Germinal center (tissue), 1 donor: ENCODE measurements at places on chromosomes 6 and 20.

GRCh38 chr6:7087066-7087465, 20.7 kb upstream of the RREB1 start:
- DNase-seq = no peak

DNA sequence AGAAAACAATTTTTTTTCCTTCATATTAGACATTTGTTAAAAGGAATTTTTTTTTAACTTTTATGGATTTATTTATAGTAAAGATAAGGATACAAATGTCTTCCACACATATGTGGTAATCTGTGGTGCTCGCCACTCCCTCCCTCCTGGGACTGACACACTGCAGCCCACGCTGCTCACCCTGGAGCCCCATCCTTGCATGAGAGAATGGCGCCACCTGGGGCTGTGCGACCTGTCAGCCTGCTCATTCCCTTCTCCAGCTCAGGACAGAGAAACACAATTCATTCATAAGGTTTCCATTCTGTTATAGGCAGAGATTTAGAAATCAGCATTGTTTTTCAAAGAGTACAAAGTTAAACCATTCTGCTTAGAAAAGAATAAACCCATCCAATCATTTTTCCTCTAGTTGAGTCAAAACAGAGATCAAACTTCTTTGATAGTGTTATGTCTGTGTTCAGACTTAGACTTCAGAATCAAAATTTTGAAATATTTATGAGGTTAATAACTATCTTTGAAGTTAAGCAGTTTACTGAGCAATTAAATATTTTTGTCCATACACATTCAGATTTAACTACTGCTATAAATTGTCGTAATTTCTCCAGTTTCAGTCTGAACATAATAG, 42.8 kb upstream of the DYNLRB1 start:
- no peak for DNase-seq

DNA sequence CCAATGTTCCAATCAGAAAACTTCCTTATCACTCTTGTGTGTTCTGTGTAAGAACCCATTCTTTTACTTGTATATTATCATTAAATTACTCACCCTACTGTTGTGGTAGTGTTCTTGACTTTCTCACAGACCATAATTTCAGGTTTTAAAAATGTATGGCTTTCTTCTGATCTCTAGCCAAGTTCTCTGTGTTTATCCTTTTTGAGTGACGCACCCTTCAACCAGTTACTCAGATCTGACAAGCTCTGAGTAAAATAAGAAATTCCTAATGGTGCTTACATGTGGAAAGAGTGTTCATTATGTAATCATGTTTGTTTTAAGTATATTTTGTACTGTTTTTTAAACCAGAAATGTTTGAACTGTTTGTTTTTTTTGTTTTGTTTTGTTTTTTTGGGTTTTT, 11.0 kb downstream of the TBPL1 start:
- DNase-seq = no peak

- no peak for DNase-seq
Measured at GRCh38 chr6:49607391-49607982, 29.2 kb downstream of the RHAG start.

DNA sequence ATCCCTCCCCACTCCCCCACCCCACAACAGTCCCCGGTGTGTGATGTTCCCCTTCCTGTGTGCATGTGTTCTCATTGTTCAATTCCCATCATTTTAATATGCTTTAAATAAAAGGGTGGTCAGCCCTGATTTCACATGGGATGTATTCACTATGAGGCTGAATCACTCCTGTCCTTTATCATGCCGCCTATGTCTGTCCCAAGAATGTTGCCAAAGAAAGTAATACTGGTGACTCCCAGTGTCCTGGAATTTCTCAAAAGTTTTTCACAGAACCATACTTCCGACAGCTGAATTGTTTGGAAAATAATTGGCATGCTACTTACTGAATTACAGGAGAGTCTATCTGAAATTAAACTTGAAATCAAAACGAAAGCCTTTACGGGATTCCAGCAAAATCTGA, 217.7 kb downstream of the HAO1 start:
- no peak for DNase-seq

GRCh38 chr6:74346936-74347535, 651.0 kb downstream of the CD109 start:
- no peak for DNase-seq

DNA sequence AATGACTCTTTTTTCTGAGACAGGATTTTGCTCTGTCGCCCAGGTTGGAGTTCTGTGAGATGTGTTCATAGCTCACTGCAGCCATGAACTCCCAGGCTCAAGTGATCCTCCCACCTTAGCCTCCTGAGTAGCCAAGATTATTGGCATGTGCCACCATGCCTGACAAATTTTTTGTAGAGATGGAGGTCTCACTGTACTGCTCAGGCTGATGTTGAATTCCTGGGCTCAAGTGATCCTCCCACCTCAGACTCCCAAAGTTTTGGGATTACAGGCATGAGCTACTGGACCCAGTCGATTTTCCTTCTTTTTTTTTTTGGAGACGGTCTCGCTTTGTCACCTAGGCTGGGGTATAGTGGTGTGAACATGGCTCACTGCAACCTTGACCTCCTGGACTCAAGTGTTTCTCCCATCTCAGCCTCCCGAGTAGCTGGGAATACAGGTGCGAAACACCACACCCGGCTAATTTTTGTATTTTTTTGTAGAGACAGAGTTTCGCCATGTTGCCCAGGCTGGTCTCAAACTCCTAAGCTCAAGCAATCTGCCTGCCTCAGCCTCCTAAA, 24.3 kb downstream of the BCL2L1 start:
- no peak for DNase-seq

- DNase-seq = peak; percentile 20
Measured at GRCh38 chr6:158026901-158027589, 45.4 kb downstream of the SYNJ2 start.

- DNase-seq = no peak
Measured at GRCh38 chr20:43976547-43976946, 61.9 kb downstream of the TOX2 start.

- no peak for DNase-seq
Measured at GRCh38 chr20:47735412-47736400, 49.6 kb downstream of the SULF2 start.

DNA sequence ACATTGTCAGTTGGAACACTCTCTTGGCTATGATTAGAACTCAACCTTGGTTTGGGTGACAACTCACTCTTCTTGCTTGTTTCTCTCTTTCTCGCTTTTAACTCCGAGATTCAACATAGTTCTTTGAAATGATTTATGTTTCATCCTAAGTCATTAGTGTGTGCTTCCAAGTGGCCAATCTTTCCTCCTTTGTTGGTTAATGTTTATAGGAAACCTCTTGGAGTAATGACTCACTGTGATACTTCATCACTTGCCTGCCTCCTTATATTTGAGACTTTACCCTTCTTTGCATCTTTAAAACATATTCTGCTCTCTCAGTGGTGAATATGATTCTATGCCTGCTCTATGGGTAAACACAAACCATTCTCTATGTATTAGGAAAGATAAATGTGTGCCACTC, 279.7 kb upstream of the FLRT3 start:
- DNase-seq = no peak

DNA sequence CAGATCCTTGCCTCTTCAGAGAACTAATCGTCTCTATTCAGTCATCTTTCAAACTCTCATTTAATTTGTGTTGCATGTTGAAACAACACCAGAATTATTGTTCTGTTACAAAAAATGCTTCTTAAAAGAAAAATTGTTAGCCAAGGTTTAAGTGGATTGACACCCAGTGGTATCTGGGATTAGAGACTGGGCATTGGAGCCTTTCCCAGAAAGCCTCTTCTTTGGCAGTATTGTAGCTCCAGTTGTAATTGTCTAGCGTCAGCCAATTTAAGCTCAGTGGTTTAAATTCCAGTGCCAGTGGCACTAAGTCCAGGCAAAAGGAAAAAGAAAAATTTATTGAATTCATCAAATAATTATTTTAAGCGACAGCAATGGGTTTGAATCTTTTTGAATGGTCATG, 801 bp downstream of the CCDC28A start:
- no peak for DNase-seq

DNA sequence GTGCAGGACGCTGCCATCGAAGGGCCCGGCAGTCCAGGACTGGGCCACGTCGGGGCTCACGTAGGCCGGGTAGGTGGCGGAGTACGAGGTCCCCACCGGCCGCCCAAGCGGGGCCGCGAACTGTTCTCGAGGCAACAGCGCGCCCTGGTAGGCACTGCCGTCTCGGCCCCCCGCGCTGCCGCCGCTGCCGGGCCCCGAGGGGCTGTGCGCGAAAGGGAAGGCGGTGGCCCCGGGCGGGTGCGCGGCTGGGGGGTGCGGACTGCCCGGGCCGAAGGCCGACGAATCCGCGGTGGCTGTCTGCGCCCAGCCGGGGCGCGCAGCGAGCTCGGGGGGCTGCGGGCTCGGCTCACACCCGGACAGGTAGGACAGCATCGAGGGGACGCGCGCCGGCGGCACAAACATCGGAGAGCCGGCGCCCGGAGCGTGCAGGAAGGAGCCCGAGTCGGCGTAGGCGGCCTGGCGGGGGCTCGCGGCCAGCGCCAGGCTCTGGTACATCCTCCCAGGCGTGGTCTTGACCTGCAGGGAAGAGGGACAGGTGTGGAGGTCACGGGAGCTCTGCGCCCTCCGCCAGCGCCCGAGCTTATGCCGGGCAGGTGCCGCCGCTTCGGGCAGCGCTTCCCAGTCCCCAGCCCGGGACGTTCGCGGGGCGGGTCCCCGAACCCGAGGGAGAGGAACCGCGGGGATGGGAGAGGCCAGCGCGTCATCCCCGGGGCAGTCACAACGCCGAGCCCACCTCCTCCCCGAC, 596 bp downstream of the GATA5 start:
- DNase-seq = no peak

GRCh38 chr6:84641076-84641475, 123.3 kb downstream of the TBX18 start:
- DNase-seq = no peak

GRCh38 chr6:79536954-79537747, at the start of gene LCA5:
Gene LCA5, minus strand, starts transcription at chr6:79537430. Its CDS starts 18,536 bp downstream, at chr6:79518894.
- DNase-seq = peak; percentile 93

DNA sequence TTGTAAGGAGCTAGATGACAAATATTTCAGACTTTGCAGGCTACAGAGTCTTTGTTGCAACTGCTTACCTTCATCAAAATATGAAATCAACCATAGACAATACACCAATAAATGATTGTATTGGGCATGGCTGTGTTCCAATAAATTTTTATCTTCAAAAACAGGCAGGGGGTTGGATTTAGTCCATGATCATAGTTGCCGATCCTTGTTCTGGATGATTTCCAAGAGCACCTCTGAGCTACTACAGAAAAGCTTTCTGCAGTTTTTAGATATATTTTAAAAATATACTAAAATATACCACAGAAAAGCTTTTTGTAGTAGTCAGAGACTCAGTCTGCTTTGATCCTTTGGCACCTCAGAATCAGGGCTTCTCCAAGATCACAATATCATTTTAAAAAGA, 145.0 kb downstream of the HTR1B start:
- no peak for DNase-seq

- no peak for DNase-seq
Measured at GRCh38 chr6:129031051-129031599, 148.2 kb downstream of the LAMA2 start.

DNA sequence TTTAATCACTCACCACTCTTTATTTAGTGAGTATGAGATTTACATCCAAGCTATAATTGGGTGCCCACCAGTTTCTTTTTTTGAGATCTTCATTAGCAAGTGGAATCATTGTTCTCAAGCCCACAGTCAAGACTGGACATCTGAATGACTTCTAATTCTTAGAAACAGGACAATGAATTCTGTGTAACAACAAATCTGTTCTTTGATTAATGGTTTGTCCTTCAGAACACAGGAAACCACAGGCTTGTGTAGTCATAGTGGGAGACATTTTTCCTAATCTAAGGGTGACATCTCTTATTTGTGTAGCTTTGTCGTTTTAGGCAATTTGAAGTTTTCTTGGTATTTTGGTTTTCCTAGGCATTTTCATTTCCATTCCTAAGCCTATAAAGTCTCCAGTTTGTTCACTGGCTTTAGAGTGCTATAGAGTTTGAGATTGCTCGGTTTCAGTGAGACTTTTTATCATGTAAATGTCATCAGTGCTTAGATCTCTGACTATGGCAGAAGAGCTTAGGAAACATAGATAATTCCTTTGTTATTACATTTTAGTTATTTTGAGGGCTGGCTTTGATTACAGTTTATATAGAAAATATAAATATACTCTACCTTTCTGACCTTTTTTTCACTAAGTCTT, 903.9 kb upstream of the MAP3K7 start:
- DNase-seq = no peak

GRCh38 chr6:137661601-137662000, 167.4 kb upstream of the OLIG3 start:
- DNase-seq = peak; percentile 46

- no peak for DNase-seq
Measured at GRCh38 chr6:24768361-24768760, 6.4 kb upstream of the GMNN start.

DNA sequence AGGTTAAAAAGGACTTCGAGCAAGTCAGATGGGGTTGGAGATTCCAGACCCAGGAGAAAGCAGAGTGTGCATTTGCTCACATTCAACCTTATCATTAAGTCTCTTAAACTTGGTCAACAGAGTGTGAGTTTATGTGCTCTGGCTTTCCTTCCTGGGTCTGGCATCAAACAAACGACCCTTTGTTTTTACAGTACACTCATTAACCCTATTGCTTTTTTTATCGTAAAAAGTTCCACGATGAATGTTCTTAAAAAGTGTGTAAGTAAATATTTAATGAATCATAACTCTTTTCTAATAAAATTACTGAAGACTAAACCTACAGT, 2.5 kb downstream of the FYN start:
- DNase-seq = no peak

- DNase-seq = no peak
Measured at GRCh38 chr6:77470983-77471382, 7.7 kb upstream of the HTR1B start.

GRCh38 chr6:44129841-44130322, 2.5 kb downstream of the TMEM63B start:
- no peak for DNase-seq

DNA sequence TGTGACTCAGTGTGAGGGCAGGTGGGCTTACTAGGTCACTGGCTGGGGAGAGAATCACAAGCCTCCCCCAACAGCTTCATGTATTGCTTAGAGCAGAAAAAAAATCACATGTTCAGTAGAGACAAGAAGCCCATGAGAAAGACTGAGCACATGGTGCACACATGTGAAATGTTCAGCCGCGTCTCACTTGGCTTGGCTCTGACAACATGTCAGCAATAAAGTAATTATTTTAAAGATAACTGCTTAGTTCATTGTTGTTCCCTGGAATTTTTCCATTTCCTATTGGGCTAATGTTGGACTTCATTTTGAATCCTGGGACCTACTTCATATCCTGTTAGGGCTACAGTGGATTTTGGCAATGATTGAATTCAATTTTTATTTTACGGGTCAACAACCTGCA, 222.6 kb downstream of the C6orf118 start:
- DNase-seq = no peak

- no peak for DNase-seq
Measured at GRCh38 chr6:4271761-4272470, 136.5 kb upstream of the ECI2 start.
